ENCODE measurements at places on chromosomes 3 and 15.

GRCh38 chr3:50972029-50972428 lies 297.3 kb downstream of the DOCK3 start:
- no peak for DNase-seq

GRCh38 chr3:142916605-142917004 lies 27.7 kb upstream of the PCOLCE2 start:
- DNase-seq, result no peak

- no peak for DNase-seq
Measured at GRCh38 chr15:101618076-101618475, 34.1 kb downstream of the TM2D3 start.

GRCh38 chr15:93068581-93069199 lies 20.3 kb downstream of the RGMA start:
- DNase-seq, result no peak

DNA sequence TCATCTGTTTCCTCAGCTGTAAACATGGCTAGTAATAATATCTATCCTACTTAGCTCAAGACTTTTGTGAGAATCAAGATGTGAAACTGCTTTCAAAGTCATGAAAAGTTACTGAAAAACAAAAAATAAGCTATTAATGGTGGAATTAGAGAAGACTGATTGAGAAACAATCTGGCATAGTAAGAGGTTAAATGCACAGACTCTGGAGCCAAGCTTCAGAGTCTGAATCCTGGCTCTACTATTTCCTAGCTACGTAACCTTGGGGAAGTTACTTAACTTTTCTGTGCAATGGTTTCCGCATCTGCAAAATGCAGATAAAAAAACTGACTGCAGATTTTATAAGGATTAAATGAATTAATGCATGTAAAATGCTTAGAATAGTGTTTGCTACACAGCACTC lies 28.8 kb downstream of the LRRFIP2 start:
- DNase-seq, result no peak

DNA sequence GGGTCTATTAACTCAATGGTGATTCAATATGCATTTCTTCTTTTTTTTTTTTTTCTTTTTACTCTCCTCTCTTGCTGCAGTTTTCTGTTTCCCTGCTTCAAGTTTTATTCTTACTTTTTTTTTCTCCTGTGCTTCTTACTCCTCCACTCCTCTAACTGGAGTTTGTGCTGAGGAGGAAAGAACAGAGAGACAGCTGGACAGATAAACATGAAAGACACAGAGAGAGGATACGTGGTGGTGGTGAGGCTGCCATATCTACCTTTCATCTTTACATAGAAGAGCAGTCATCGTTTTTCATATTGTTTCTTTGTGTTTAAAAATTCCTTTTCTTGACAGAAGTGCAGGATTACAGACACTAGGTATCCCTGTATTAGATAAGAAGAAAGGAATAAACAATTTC lies 262.8 kb downstream of the OTOL1 start:
- no peak for DNase-seq

- peak; percentile 78 for DNase-seq
Measured at GRCh38 chr15:61227269-61227949, 1.7 kb downstream of the RORA start.

DNA sequence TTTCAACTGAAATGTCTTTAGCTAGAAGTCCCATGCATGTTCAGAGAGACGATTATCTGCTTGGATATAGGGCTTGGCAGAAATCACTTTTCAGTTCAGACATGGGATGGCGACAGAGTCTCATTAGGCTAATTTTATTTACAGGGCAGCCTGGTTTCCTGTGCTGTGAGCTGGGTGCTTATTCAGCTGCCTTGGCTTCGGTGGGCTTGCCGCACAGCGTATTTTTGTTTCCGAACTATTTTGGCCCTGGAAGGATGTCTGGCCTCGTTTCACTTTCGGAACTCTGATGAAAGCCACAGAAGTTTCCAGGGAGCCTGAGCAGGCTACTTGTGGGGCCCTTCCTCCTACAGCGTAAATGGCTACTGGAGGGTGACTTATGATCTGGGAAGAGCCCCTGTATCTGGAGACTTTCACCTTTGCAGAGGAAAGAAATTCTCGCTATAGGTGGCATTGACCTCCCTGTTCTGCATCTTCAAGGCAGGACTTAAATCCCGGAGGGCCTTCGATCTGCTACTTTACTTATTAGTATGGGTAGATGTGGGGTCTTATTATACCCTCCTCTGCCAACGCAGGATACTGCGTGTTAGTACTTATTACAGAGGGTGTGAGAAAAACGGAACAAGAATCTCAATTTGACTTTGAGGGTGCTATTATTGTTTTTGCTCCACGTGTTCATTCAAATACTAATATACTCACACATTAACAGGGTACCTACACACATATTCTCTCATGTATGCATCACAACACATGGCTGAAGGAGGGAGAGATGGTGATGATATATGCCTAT lies 364.0 kb upstream of the RBMS3 start:
- DNase-seq, result peak; percentile 65

Data from AG08396 (cell line).